ENCODE measurements at places on chromosomes 16 and 17. TPM values are rescaled to one million over a fixed set of nuclear protein-coding genes. Genes with fewer than 3 reads are reported as not detected.

Gene NPTX1
- polyA plus RNA-seq = 0.22 TPM

DNA sequence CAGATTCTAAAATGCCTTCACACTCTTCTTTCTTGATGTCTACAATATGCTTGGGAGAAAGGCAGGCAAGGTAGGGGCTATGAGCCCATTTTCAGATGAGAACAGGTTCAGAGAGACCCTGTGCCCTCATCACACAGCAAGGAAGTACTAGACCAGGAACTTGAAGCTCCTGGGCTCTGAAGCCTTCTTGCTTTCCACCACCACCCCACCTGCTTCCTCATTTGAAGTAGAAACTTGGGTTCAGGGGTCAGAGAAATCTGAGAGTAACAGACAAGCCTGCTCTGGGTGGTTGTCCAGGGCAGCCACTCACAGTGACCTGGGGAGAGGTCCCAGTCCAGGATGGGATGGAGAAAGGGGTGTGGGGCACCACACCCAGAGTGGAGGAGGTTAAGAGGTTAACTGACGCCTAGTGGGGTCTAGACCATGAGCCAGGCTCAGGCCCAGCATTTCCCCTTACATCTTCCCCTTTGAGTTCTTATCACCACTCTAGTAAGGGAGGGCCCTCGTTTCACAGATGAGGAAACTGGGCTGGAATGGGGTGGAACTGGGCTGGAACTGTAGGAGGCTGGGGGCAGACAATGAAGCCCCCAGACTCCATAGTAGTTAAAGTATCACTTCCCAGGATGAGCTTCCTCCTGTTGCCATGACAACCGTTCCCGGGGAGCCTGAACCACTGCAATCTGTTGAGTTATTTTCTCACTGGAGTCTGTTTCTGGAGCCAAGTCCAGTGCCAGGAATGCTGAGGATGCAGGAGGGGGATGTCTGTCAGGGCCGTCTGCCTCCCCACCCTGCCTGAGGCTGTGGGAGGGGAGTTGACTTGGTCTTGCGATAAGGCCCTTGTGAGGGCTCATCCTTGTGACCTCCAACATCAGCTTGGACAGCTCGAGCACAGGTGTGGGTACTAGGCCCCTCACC lies 16.2 kb upstream of the PHF12 start:
- DNase-seq = no peak

DNA sequence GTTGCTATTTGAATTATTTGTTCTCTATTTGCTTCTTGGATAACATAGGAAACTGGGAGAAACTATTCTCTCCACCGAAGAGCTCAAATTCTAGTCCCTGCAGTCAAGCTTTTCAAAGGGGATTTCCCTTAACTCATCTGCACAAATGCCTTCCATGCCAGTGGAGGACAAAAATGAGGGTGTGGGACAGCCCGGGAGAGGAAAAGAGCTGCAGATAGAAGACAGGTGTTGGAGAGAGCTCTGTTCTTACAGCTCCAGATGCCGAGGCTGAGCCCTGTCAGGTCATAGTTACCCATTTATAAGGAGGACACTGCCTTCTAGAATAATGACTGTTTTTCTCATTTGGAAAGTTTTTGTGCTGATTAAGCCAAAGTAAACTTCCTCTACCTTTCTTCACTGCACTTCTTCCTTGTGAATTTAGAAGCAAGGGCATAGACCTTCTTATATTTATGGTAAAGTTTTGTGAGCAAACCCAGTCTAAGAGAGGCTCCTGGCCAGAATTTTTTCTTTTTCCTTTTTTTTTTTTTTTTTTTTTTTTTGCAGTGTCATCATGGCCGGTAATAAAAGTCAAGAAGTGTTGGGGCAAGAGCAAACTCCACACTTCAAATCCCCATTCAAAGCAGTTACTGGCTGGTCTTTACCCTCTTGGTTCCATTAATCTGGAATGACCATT lies 177.2 kb downstream of the ABCC12 start:
- no peak for DNase-seq

DNA sequence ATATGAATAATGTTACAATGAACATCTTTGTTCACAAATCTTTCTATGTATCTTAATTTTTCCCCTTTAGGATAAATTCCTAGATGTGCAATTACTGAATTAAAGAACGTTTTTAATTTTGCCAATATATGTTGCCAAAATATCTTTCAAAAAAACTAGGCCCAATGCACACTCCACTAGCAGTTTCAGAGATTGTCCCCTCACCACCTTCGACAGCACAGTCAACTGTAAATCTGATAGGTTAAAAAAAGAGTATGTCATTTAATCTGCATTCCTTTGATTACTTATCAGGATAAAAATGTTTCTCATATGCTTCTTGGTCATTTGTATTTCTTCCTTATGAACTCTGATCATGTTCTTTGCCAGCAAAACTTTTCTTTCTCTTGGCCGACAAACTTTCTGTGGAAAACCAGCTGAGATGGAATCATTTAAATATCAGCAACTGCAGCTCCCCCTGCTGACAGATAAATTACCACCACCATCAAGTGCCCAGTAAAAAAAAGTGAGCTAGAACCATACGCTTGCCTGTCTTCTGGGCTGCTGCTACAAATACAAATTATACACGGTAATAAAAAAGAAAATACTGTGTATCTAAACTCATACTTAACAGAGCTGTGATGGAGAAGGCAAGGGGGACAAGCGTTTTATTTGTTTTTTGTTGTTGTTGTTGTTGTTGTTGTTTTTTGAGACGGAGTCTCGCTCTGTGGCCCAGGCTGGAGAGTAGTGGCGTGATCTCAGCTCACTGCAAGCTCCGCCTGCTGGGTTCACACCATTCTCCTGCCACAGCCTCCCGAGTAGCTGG lies 19.6 kb upstream of the KANSL1 start:
- DNase-seq = peak; percentile 56

DNA sequence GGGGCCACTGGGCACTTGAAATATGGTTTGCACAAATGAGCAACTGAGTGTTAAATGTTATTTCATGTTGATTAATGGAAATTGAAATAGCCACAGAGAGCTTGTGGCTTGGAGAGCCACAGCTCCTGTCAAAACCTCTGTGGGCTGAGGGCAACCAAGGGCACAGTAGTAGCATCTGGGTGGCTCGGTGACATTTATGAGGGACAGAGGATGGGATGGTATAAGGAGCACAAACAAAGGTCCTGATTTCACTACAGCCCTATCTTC lies 215.9 kb downstream of the SOX9 start:
- no peak for DNase-seq

DNA sequence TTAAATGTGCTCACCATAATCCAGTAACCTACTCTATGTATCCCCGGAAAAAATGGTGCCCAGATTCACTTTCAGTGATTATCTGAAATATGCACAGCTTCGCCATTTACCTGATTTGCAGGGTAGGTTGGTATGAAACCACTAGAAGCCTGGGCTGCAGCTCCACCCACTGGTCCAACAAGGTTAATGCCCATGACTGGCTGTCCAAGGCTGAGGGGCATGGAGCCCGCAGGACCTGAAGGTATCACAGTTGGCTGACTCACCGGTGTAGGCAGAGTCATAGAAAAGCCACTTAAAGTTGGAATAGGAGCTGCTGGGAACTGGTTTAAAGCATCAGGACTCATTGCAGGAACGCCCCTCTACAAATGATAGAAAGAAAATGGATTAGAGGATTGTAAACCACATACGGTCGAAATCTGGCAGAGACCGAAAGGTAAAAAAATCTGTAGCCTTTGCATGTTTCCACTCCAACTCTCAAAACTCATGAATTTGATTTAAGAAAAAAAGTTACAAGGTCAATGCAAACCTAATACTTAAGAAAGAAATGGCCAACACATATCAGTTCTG lies 38.6 kb downstream of the SYNRG start:
- no peak for DNase-seq
